ENCODE measurements at places on chromosomes 3 and 15.

DNA sequence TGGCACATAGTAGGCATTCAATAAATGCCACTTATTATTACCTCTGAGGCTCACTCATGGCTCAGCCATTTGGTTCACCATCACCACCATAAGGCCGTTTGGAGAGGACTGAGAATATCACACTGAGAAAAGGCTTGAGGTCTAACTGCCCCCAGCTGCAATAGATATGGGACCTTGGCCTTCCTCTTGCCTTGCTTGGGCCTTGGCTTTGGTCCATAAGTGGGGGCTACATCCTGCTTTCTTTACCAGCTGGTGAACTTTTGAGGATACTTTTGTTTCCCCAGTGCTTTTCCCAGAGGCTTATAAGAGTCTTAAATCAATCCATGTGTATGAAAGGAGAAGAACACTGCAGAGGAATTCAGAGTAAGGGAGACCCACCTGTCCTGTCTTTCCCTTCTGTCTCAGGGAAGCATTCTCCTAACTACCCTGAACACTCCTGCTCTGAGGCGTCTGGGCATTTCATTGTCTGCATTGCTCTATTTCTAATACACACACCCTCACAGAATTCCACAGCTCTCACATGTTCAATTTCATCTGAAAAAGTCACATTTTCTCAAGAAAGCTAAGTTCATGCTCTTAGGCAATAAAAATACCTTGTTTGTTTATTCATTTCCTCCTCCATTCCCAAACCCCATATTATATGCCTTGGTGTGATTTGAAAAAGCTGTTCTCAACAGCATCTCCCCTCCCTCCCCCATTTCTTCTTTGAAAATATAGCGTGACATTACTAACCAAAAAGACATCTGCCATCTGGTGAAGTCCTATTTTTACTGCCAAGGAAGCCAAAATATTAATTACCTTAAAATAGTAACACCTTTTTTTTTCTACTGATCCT lies 22.5 kb upstream of the KCNMB2 start:
- DNase-seq = peak; percentile 48

- no peak for DNase-seq
These were observed 141.0 kb downstream of the WDR72 start for GRCh38 chr15:53618461-53618860.

GRCh38 chr3:35744419-35744818 lies 105.1 kb downstream of the ARPP21 start:
- no peak for DNase-seq

GRCh38 chr3:16402451-16402850 lies 111.0 kb downstream of the RFTN1 start:
- DNase-seq = peak; percentile 79

DNA sequence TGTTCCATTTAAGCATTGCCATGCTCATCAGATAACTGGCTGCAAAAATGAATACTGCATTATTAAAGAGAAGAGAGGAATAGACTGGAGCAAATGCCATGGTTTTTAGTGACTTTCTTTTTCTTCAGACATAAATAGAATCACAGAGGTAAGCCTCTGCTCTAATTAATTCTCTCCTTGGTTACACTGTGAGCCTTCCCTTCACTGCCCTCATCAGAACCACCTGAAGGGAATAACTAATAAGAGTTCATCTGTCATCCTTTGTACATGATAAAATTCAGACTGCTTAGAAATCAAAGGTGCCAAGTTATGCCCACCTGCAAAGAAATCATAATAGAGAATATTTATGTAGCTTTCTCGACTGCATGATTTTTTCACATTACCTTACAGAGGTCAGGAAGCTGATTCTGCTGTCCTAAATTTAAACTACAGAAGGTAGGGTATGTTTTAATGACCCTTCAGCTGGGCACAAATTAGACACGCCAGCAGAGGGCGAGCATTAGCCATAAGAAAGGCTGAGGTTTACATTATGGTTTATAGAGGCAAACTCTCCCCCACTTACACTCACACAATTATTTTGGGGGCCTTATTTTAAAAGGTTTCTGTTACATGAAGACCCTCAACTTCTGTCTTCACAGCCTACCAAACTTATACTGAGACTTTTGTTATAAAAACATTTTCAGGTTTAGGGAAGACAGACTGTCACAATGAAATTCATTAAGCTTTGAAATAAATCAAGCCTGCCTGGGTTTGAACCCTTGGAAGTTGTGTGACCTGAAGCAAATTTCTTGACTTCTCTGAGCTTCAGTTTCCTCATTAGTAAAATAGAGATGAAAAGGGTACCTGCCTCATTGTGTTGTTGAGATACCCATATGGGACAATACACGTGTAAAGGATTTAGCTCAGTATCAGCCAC lies 15.3 kb upstream of the UNC13C start:
- peak; percentile 26 for DNase-seq

GRCh38 chr15:95987299-95987698 lies 343.2 kb upstream of the NR2F2 start:
- DNase-seq = no peak
